NCI-H2107 (cell line): ENCODE measurements at places on chromosomes 2 and 18.

- no peak for DNase-seq
These were observed 53.0 kb downstream of the RAB27B start for GRCh38 chr18:54881229-54881768.

DNA sequence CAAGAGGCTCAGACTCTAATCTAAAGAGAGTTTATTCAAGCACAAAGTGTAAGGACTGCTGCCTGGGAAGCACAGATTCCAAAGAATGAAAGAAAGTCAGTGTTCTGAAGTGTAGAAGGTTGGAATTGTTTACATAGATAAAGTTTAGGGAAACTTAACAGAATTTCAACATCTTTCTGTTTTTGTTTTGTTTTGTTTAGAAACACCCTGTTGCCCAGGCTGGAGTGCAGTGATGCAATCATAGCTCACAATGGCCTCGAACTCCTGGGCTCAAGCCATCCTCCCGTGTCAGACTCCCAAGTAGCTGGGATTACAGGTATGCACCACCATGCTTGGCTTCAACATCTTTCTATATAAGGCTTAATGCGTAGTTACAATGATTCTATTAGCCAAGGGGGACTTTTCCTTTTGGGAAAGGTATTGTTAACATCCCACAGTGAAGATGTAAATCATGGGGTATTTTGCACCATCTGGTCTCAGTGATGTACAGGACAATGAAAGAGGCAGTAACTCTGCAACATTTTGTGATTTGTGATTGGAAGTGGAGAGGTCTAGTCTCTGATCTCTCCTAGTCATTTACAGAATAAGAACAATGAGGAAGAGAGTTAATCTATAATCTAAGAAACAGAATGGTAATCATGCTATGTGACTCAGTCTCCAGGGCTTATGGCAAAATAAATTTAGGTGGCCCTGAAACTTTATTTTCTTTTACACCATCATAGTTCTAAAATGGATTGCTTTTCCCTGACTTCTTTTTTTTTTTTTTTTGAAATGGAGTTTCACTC is 45.6 kb upstream of the MSH6 start:
- no peak for DNase-seq

- no peak for DNase-seq
These were observed 846 bp upstream of the FKBP7 start for GRCh38 chr2:178479275-178479616.

DNA sequence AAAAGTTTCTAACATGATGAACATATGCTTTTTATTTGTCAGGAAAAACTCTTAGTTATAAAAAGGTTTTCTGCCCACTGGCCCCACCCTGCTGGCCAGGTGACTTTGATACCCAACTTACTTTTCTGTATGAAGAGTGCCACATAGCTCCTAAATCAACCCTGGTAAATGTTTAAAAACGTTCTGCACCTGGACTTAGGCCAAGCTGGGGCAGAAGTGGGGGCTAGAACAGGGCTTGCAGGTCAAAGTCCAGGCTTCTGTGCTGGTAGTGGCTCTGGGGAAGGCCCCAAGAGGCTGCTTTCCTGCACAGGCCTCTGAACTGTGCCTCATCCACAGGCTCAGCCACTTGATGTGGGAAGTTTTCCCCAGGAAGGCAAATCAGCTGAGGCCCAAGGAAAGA is 171.7 kb downstream of the ANKRD30B start:
- DNase-seq = no peak

GRCh38 chr2:52107124-52107523 is 1075.2 kb upstream of the NRXN1 start:
- no peak for DNase-seq

GRCh38 chr2:25618676-25619075 is 54.7 kb downstream of the DTNB start:
- no peak for DNase-seq

DNA sequence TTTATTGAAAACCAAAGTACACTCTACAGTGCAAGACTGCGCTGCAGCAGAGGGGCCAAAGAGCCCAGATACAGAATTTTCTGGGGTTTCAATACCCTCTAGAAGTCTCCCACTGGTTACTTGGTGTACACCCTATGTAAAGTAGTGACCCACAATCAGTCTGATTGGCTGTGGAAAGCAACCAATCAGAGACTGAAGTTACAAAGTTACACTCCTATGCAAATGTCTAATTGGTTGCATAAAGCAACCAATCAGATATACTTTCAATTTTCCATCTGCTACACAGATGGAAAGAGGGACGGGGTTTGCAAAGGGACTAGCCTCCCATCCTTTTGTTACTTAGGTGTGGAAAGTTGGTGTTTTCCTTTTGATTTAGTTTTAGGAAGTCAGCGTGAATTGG is 198.9 kb upstream of the SH3BP4 start:
- no peak for DNase-seq

DNA sequence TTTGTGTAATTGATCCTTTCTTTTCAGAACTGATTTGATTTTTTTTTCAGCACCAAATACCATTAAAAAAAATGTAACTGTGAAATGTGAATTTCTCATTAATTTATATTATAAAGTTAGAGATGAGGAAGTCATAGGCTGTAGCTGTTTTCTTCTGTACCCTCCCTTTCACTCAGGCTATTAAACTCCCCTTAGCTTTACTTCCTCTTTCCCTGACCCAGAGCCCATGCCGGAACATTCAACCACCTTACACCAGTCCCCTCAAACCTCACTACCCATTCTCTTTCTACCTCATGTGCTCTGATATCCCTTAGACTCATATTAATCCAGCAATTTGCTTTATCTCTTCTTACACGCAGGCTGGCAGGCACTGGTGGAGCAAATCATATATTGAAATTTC is 12.4 kb downstream of the GALNT5 start:
- DNase-seq = no peak

GRCh38 chr2:126982935-126983334 is 84.2 kb downstream of the TEX51 start:
- no peak for DNase-seq

- no peak for DNase-seq
These were observed 50.4 kb downstream of the TTN start for GRCh38 chr2:178756843-178757242.

DNA sequence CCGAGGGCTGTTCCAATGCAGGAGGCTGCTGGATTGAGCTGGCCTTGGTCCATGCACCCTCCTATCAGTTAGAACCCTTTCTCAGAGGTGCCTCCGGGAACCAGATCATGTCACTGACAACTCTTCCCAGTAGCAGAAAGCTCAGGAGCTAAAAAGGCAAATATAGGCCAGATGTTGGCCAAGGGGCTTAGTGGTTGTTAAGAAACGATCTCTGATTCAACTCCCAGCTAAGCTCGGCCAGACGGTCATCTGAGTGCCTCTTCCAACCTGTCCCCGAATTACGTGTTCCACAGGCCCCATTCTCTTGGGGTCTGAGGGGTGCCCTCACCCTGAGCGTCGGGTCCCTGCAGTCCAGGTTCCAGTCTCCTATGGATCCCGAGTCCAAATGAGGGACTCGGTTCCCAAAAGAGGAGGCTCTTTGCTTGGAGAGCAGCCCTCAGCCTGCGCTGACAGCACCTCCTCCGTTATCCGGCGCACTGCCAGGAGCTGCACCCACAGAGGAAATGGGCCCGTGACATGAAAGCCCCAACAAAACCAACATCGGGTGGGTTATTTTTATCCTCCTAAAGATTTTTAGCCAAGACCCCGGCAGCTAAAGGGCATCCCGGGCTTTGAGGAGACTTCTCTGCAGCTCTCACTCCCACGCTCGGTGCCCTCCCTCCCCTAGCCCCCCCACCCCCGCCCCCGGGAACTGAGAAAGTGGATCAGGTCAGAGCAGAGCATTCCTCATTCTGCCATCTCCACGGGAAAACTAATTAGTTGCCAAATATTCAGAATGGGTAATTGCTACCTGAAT is 106.6 kb upstream of the ID2 start:
- DNase-seq = no peak

- no peak for DNase-seq
These were observed 45.1 kb downstream of the HDAC4 start for GRCh38 chr2:239355724-239356123.

- DNase-seq = no peak
These were observed 21.4 kb upstream of the KCNS3 start for GRCh38 chr2:17857021-17857420.

DNA sequence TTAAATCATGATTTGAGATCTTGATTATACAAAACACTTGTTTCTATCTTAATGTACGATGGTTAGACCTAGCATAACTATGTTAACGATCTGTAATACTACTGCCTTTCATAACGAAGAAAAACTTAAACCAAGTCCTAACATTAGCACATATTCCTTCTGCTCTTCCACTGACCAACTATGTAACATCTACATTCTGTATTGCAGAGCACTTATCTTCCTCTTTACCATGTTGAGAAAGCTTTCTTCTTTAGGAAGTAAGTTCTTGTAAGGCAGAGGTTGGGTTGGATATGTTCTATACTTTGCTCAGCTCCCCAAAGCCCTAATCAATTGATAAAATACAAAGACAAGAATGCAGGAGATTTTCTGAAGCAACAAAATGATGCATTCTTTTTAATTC is 7.9 kb upstream of the ZNF407 start:
- no peak for DNase-seq

- no peak for DNase-seq
These were observed 276.8 kb downstream of the RIT2 start for GRCh38 chr18:42838546-42839145.

GRCh38 chr2:189010536-189010935 is 36.4 kb downstream of the COL3A1 start:
- DNase-seq = no peak

- DNase-seq = no peak
These were observed 503.9 kb downstream of the PID1 start for GRCh38 chr2:228767196-228767595.

GRCh38 chr18:73717570-73717969 is 430.1 kb downstream of the FBXO15 start:
- DNase-seq = no peak

GRCh38 chr18:12532661-12533060 is 124.9 kb downstream of the PRELID3A start:
- DNase-seq = no peak

GRCh38 chr2:167929484-167929883 is 317.9 kb downstream of the STK39 start:
- DNase-seq = no peak

- no peak for DNase-seq
These were observed 9.3 kb downstream of the CD28 start for GRCh38 chr2:203715744-203716143.

DNA sequence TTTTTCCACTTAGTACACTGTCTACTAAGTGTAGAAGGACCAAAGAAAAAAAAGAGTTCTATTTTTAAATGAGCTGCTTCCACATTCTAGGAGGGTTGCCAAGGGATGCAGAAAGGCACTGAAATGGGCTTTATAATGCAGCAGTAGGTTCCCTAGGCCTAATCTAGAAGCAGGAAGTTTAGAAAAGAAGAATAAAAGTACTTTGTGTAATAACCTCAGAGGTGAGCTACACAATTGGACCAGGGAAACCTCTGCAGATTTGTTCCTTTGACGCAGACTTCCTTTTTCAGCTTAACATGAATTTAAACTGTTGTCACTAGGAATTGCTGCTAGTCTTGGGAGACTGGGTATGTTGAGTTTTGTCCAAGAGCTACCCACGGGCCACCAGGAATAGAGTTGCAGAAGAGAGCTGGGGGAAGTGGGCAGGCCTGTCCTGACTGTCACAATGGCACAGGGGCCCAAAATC is 34.6 kb upstream of the RAB1A start:
- no peak for DNase-seq

DNA sequence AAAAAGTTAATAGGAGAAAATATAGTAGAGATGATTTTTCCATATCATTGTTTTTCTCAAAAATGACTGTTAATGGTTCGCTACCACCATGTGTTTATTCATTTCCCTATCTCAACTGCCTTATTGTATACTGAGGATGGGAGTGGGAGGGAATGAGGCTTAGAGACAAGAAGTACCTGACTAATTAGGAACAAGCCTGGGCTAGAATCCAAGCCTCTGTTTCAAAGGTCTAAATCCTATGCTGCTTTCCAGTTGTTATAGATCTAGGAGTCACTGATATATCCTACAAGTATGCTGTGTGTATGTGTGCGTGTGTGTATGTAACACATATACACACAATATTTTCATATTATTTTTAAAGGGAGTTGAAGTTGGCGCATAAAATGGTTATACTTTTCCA is 465.9 kb downstream of the EPHA4 start:
- no peak for DNase-seq

DNA sequence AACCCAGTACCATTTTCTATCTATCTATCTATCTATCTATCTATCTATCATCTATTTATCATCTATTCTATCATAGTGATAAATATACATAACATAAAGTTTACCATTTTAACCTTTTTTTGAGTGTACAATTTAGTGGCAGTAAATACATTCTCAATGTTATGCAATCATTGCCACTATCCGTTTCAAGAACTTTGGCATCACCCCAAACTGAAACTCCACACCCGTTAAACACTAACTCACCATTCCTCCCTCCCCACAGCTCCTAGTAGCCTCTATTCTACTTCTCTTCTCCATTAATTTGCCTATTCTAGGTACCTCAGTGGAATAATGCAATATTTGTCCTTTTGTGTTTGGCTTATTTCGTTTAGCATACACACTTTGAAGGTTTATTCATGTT is 82.5 kb upstream of the KCNE4 start:
- DNase-seq = no peak

GRCh38 chr18:67417864-67418523 is 98.5 kb downstream of the DSEL start:
- DNase-seq = peak; percentile 18

DNA sequence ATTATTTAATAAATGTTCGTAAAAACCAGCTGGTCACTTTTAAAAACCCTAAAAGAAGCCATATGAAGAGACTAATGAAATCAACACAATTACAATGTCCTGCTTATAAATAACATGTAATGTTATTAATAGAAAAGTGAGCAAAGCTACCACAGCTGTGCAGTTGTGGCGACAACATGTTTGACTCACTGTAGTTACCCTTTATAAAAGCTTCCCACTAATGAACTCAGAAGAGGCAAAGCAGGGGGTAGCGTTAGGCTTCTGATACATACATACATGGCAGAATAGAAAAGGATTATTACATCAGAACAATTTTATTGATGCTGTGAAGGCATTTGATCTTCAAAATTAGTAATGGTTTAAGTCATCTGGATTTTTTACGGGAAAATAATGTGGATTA is 219.7 kb downstream of the SLC4A10 start:
- DNase-seq = no peak

DNA sequence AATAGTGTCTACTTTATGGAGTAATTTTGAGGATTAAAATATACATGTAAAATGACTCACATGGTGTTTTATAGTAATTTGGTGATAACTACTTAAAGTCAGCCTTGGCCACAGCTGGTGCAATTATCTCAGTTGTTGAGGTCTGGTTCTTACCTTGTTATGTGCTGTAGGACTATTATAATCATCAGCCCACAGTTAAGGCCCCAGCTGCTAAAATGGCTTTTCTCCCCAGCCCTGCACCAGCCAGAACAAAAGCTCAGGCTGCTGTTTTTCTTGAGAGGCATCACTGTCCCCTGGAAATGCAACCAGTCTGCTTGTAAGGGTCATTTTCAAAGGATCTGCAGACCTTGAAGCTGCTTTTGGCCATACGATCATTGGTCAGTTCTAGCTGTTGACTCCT is 283.3 kb upstream of the THUMPD2 start:
- no peak for DNase-seq
